ENCODE measurements at places on chromosomes 5 and 9. TPM values are rescaled to one million over a fixed set of nuclear protein-coding genes. Genes with fewer than 3 reads are reported as not detected.

- DNase-seq = no peak
Observed at GRCh38 chr5:149313151-149313841, 32.0 kb upstream of the GRPEL2 start.

- no peak for DNase-seq
Observed at GRCh38 chr5:1349246-1349645, 4.3 kb upstream of the CLPTM1L start.

GRCh38 chr9:17847908-17848307, 269.0 kb downstream of the SH3GL2 start:
- no peak for DNase-seq

GRCh38 chr5:149367249-149367971, 9.6 kb downstream of the PCYOX1L start:
- DNase-seq = no peak

DNA sequence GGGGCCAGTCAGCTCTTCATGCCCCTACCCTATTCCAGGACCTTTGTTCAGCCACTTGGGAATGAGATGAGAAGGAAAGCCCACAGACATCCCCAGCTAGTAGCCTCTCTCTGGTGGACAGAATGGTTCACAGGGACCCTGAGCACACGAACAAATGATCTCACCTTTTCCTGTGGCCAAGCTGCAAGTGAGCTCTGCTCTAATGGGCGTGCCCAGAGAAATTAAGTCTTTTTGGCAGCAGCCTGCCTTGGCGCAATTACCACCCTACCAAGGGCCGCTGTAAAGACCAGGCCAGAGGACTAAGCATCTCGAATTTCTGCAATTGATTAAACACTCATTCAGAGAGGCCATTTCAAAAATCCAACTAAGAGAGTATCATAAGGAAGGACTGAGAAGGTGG, 56.0 kb downstream of the WHRN start:
- DNase-seq = no peak

DNA sequence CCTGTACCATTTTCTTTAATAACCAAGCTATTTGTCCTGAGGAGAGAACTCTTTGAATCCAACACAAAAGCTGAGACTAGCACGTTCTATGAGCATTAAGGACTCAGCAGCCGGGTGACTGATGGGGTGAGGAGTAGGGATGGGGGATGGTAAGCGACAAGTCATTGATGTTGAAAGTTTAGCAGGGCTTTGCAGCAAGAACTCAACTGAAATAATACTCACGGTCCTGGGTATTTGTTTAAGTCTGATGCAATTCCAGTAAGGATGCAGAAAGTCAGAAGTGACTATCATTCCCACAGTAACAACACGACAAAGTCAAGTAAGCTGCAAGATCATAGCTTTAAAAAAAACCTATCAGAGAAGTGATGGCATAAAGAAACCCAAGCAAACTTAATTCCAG, 131.1 kb downstream of the ACTL7B start:
- peak; percentile 49 for DNase-seq

GRCh38 chr9:137064027-137064879, 6.1 kb downstream of the SAPCD2 start:
- DNase-seq = no peak

DNA sequence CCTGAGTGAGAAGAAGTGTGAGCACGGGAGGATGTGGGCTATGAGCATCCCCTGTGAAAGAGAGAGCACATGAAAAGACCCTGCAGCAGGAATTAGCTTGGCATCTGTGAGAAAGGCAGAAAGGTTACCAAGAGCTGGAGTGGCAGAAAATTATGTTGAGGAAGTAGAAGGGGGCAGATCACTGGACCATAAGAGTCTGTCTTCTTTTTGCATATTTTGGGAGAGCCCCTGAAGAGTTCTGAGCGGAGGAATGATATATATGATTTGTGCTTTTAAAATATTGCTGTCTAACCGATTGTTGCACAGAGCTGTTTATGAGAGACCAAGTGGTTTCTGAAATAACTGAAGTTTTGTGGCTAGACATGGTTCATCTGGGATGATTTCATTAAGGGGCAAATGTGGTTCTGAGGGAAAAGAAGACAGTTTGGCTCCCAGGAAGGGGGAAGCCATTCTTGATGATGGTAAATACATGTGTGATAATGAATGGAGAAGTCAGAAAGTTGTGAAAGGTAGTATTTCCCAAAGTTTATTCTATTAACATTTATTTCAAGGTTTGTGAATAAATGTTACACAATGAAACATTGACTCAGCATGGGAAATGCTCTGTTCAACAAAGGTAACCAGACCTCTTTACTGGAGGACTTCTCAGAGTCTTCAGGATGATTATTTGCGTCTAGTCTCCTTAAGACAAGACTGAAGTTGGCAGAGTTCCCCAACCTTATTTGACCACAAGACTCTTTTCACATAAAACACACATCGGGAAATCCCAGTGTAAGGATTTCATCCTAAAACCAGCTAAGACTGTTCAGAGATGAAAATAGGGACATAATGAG, 31.5 kb upstream of the ADRB2 start:
- no peak for DNase-seq

GRCh38 chr9:134688661-134689320, 47.2 kb downstream of the COL5A1 start:
- no peak for DNase-seq

DNA sequence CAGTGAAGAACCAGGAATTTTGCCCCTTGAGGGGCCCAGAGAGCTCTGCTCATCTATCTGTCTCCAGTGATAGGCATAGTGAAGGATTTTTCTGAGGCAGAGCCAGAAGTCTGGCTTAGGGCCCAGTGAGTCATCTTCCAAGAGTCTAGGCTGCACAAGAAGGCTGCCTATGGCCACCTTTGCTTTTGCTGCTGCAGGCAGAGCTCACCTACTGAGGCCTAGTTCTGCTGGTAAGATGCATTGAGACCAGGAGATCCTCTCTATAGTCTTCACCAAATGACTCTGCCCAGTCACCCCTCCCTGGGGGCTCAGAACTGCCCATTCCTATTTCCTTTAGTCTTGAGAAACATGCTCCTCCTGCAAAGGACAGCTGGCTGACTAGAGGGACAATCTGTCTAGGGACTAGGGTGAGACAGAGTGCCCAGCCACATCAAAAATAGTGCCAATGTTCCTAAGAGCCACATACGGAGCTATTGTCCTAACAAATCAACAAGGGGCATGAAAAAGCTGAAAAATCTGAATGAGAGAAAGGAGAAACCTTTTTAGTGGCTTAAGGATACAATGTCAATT, 40.3 kb upstream of the CDKN2AIPNL start:
- no peak for DNase-seq

- no peak for DNase-seq
Observed at GRCh38 chr9:112925058-112925641, 34.5 kb upstream of the SLC46A2 start.

DNA sequence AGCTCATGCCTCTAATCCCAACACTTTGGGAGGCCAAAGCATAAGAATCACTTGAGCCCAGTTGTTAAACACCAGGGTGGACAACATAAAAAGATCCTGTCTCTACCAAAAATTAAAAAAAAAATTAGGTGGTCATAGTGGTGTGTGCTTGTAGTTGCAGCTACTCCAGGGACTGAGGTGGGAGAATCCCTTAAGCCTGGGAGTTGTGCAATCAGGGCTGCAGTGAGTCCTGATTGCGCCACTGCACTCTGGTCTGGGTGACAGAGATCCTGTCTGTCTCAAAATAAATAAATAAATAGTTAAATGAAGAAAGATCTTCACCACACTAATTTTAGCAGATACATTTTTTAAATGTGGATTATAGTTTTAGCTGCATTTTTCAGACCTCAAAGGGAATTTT, 433.2 kb downstream of the MAT2B start:
- DNase-seq = no peak

DNA sequence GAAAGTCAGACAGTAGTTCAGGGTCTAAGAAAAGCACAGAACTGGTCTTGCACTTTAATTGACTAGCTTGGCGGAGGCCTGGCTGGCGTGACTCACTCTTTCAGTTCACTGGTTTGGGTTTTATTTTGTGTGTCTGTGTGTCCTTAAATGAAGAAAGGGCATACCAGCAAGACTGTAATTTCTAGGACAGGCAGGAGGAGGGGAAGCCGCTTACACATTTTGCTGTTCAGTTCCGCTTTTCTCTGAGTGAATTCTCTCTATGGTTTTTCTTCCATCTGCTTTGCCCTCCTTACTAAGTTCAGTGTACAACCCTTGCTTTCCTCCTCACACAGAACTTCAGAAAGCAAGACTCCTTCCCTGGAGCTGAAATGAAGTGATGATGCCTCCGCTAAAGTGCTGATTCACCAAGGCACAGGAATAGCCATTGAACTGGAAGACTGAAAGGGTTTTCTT, 150.8 kb downstream of the MEF2C start:
- DNase-seq = no peak

- no peak for DNase-seq
Observed at GRCh38 chr5:72815580-72816283, 729 bp upstream of the TNPO1 start.

DNA sequence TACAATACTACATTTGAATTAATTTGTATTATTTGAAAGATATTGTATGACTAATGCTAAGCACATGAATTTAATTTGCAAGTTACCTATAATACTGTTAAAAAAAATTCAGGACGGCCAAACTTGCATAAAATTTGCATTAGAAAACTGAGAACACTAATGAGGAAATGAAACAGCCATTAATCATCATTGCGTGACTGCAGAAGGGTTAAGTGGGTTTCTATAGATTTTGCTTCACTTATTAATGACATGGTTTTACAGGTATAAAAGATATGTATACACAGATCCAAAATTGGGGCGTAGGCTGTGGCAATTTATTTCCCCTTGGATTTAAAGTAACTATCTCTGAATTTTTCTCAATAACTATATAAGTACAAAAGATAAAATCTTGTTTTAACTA, 882.6 kb downstream of the PTPRD start:
- DNase-seq = no peak

- DNase-seq = no peak
Observed at GRCh38 chr5:36346896-36347690, 45.4 kb upstream of the RANBP3L start.

DNA sequence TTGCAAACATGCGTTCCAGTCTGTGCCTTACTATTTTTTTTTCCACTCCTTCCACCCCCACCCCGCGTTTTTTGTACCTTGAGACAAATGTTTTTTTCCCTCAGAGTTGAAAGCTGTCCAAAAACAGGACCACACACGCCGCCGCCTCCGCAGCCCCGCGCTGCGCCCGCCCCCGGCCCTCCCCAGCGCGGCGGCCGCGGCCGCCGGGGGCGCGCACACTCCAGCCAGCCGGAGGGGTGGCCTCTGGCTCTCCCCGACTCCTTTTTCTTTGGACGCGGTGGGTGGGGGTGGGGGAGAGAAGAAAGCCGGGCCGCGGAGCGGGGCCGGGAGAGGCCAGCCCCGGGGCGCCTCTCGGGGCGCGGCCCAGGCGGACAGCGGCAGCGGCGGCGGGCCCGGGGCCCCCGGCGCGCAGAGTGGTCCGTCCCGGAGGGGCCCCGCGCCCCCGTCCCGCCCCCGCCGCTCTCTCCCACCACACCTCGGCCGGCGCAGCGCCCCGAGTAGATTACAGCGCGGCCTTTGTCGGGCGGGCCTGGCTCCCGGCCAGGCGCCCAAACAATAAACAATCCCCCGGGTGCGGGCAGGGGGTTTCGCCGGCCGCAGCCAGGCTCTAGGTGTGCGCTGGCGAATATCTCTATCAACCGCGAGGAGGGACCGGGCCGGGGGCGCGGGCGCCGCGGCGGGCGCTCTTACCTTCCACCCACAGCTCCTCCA, 10.9 kb downstream of the PTCH1 start:
- DNase-seq = no peak

- DNase-seq = peak; percentile 49
Observed at GRCh38 chr5:110900829-110901228, 162.0 kb downstream of the SLC25A46 start.

DNA sequence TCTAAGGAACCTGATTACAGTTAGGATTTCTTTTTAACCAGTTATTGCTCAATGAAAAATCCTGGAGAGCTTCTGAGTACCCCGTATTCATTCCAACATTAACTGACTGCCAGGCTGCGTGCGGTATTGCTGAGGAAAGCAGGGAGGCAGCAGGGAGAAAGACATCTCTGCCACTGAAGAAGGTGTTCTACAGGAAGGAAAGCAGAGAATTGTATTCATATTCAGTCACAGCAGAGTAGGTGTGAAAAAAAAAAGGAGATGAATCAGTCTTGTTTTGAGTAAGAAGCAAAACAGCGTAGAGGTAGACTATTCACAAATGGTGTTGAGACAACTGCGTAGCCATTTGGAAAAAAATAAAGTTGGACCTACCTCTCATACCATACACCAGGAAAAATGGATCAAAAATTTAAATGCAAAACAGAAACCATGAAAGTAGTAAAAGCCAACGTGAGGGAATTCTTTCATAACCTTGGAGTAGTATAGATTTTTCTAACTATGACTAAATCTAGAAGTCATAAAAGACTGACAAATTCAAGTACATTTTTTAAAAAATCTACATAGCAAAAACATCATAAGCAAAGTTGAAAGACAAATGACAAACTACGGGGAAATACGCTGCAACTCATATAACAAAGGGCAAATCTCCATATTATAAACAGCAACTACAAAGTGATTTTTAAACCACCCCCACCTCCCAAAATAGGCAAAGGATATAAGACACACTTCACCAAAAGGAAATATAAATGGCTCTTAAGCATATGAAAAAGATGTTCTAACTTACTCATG, 9.9 kb upstream of the NR4A3 start:
- DNase-seq = no peak

- DNase-seq = no peak
Observed at GRCh38 chr5:150598821-150599273, 41.6 kb upstream of the SYNPO start.

GRCh38 chr9:106619211-106619610, 243.8 kb upstream of the ZNF462 start:
- no peak for DNase-seq

Gene GPR151
- not detected for polyA plus RNA-seq

Gene NUTM2F
- polyA plus RNA-seq = not detected

Gene LURAP1L
- polyA plus RNA-seq = 15.5 TPM

Gene NREP
- polyA plus RNA-seq = 609 TPM

Gene ORM2
- not detected for polyA plus RNA-seq

Gene ITK
- polyA plus RNA-seq = not detected

Gene ECSCR
- polyA plus RNA-seq = 0.38 TPM

Gene CCNB1
- 67.0 TPM for polyA plus RNA-seq

Gene GFI1B
- polyA plus RNA-seq = not detected

Gene TMEM174
- polyA plus RNA-seq = not detected

Gene HRH2
- polyA plus RNA-seq = not detected

Gene FNBP1
- polyA plus RNA-seq = 15.0 TPM

Data from BJ (cell line).